Hematopoietic multipotent progenitor cell (in vitro differentiated cells): ENCODE measurements at places on chromosomes 1 and 21. TPM values are rescaled to one million over a fixed set of nuclear protein-coding genes. Genes with fewer than 3 reads are reported as not detected.
A peak's percentile ranks its signal among the peaks of the same experiment; 100 is the strongest.

DNA sequence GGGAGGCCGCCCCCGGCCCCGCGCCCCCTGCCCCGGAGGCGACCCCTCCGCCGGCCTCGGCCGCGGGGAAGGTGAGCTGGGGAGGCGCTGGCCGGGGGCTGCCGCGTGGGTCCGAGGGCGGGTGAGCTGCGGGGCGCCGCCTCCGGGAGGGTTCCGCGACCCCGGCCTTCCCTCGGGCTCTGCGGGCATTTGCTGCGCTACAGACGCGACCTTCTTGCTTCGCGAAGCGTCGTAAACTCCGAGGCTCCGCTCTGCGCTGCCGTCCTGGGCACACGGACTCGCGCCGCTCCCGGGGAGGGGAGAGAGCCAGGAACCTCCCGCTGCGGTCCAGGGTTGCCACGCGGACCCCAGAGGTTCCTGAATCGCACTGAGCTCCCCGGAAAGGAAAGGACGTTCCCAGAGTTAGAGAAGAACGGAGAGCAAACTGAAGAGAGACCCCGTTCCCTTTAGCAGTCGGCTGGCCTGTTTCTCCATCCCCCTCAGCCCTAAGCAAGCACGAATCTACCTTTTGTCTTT lies 345 bp downstream of the SLX9 start:
- DNase-seq, result no peak

LDLRAP1 gene
- total RNA-seq, result 13.5 TPM

LRRC8B gene
- 11.6 TPM for total RNA-seq

- no peak for DNase-seq
Observed at GRCh38 chr1:54378157-54378873, 27.9 kb downstream of the SSBP3 start.

CLCA1 gene
- not detected for total RNA-seq

CRNN gene
- not detected for total RNA-seq

GRCh38 chr21:22468893-22469292 lies 1470.7 kb downstream of the NCAM2 start:
- DNase-seq, result no peak

- no peak for DNase-seq
Observed at GRCh38 chr21:36124395-36124794, 10.5 kb upstream of the CBR3 start.

DNA sequence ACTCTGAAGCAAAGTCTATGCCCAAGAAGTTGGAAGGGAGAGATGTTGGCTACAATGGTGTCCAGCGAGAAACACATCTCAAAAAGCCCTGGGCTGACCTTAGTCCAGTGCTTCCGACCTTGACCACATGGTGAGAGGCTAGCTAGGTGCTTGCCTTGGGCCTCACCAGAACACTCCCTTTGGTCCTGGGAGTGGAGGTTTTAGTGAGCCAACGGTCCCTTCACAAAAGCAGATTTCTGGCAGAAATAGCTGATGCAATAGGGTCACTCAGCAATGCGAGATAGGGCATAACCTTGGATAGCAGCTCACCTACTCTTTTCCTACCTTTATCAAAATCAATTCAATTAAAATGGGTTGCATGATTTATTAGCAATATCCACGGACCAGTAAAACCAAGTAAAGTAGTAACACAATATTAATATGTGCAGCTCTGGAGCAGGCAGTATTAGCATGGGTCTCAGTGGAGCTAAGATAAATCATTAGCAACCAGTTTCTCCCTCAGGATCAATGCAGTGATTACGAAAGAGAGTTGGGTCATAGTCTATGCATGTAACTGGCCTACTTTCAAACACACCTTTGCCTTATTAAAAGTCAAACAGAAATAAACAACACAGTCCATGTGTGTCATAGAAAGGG lies 1.9 kb downstream of the SLC30A10 start:
- DNase-seq, result no peak

GRCh38 chr1:76625886-76626678 lies 241.2 kb upstream of the ST6GALNAC5 start:
- DNase-seq, result no peak

- DNase-seq, result no peak
Observed at GRCh38 chr1:207032528-207033017, at the start of gene C1orf116. Gene C1orf116 (minus strand): TSS chr1:207032756. CDS start chr1:207027598, 5,158 bp downstream.

DNA sequence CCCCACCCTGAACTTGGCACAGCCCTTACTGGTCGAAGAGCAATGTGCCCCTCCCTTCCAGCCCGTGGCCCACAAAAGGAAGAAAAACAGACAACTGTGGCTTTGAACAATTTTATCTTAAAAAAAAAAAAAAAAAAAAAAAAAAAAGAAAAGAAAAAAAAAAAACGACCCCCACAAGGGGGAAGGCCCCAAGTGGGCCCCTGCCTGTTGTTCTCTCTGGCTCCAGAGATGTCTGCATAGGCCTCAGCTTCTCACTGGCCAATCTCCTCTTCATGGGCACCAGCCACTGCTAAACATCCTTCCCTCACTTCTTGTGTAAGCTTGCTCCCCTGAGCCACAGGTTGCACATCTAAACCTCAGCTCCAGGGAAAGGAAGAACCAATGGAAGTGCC lies 386 bp upstream of the TSTD1 start:
- DNase-seq, result no peak

AMPD1 gene
- total RNA-seq, result not detected

DNA sequence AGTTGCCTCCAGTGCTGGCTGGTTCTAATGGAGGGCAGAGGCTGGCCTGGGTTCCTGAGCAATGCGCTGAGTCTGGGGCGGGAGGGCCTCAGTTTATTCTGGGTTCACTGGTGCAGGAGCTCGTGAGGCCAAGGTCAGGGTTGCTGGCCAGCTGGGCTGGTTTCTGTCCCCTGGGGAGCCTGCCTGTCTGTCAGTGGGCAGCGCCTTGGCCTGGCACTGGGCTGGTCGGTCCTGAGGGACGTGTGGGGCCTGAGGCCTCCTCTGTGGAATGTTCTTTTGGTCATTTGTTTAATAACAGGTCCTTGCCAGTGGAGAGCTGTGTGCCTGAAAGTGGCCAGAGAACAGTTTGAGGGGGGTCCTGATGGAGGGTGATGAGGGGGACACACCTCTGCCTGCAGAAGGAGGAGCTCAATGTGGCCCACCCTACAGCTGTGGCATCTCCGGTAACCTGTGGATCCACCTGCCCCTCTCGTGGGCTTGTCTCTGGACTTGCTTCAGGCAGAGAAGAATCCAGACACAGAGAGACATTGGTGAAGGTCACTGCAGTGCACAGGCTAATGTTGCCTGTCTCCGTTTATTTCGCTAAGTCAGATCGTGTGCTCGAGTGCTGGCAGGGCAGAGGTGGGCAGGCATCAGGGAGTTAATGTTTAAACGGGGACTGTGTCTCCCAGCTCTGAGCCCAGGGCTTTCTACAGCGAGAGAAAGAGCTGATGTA lies 34.6 kb downstream of the COQ8A start:
- DNase-seq, result no peak

GRCh38 chr1:83693427-83694126 lies 305.4 kb downstream of the TTLL7 start:
- peak; percentile 14 for DNase-seq

SIPA1L2 gene
- 0.81 TPM for total RNA-seq

DNA sequence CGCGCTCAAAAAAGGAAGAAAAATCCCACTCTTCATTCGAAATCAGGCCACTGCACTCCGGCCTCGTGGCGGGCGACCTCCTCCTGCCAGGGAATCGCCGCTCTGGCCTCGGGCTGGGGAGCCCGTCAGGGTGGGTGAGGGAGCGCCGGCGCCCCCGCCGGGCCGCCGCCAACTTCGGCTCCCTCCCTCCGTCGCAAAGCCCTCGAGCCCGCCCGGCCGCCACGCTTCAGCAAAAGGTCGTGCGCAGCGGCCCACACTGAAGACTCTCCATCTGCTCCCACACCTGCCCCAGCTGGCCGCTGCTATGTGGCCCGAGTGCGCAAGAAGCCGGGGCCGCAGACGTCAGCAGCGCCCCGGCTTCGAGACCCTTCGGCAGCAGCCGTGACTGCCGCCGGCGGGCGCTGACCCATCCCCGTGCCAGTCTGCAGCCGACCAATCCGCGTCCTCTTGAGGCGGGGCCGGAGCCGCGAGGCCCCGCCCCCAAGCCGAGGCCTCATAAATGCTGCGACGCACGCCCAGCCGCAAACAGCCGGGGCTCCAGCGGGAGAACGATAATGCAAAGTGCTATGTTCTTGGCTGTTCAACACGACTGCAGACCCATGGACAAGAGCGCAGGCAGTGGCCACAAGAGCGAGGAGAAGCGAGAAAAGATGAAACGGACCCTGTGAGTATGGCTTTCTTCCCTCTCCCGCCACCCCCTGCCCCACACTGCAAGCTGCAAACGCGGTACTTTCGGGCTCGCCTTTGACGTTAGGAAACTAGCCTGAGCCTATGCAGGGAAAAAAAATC lies at the start of gene RGS2:
RGS2 (plus strand) TSS at position 522 of the 789 bp plus-strand sequence; CDS start at position 555, 33 bp downstream.
- DNase-seq, result peak; percentile 86

EDN2 gene
- not detected for total RNA-seq

AVPR1B gene
- 3.8 TPM for total RNA-seq

DNA sequence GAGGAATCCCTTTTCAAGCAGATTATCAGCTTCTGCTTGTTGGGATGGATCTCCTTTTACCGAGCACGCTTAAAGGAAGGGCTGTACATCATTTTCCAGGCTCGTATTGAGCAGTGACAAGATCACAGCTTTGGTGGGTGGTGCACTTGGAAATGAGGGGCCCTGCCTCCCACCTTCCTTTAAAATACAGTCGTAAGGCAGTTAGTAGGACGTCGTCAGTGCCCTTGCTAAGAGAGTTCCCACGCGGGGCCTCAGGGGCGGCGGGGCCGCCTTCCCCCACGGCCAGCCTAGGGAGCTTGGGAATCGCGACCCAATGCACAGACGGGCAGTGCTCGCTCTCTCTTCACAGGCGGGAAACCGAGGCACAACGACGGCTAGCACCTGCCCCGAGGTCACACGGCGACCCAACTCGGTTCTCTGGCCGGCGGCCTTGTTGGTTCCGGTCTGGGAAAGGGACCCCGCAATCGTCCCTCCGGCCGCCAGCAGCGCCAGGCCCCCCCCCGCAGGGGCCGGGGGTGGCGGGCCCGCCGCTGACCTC lies 58.6 kb downstream of the H3-3A start:
- DNase-seq, result no peak

PTGER3 gene
- total RNA-seq, result 1.9 TPM

TSTD1 gene
- total RNA-seq, result 76.2 TPM

- no peak for DNase-seq
Observed at GRCh38 chr1:204723131-204723787, 37.7 kb upstream of the LRRN2 start.

GRCh38 chr1:72516264-72516663 lies 233.9 kb upstream of the NEGR1 start:
- DNase-seq, result no peak

- DNase-seq, result no peak
Observed at GRCh38 chr1:111270771-111271463, 19.7 kb upstream of the CHIA start.

DNA sequence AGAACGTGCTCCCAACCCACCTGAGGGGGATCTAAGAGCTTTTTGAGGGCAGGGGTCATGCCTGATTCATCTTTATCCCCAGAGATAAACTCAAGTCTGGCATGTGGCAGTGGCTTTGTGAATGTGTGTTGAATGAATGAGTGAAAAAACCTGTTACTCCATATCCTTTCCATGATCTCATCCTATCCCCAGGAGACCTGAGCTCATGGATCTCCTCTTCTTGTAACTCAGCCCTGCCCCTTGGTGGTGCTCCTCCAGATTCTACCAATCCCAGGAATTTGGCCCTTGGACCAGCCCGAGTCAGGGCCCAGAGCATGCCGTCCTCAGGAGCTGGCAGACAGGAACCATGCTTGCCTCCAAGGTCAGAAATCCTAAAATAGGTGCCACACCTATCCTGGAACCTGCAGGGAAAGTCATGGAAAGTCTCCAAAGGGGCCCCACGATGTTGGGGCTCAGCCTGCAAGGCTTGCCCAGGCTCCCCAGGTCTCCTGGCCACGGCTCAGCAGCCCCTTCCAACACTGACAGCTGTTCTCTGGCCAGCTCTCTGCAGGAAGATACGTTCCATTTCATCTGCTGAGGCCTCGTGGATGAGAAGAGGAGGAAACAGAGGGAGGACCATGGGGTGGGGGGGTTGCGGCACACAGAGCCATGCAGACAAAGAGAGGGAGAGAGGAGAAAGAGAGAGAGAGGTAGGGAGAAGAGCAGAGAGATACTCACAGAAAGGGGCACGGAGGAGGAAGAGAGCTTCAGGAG lies 214.6 kb downstream of the TRABD2B start:
- no peak for DNase-seq

MTARC1 gene
- total RNA-seq, result 1.9 TPM

DNA sequence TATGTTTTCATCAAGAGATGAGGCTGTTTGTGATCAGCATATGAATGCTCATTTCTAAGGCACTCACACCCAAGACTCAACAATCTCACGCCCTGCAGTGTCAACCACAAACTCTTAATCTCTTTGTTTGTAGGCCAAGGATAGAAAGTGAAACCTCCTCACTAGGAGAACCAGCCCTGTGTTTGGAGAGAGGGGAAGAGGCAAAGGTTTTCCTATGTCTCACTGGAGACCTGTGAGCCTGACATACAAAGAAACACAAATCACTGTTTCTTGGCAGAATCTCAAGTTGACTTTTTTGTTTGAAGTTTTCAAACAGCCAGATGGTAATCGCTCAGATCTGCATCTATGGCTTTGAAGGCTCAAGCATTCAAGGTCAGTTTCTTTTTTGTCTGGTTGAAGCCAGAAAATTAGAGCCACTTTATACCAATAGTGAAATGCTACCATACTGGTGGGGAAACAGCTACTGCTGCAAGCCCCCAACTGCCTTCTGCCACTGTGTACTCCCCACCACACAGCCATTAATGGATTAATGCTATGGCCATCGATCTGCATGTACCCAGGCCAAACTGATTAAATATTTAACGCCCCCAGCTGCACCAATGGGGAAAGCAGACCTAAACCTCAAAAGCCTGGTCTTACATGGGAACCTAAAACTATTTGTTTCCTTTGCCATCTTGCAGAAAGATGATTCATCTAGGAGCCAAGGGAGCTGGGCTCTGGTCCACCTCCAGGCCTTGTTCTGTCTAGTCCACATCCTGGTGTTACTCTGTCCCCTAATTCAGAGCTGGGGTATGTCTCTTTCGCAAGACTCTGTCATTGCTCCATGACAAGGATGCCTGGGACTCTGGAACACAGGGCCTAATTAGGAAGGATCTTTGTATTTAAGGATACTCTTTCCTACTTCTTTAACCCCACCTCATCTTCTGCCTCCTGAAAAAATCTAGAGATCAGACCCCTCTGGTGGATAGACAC lies 16.3 kb downstream of the PDZK1 start:
- DNase-seq, result peak; percentile 21

DNA sequence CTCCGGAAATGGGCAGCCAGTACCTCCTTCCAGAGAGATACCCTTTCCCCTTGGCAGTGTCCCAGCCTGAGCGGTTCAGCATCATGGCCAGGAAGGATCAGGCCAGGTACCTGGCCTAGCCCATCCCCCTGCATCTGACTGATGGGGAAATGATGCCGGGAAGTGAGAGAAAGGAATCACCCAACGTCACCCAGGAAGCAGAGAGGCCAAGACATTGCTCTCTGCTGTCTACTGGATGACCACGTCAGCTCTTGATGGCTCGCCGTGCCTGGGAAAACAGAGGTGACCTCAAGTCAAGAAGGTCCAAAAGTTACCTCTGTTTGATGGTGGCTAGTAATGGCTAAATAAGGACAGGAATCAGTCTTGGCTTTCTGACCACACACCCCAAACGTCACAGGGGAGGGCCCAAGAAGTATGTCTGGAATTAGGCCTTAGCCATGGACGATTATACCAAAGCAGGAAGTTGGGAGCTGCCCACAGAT lies 79.0 kb downstream of the MRPL37 start:
- DNase-seq, result no peak

- no peak for DNase-seq
Observed at GRCh38 chr21:36813052-36813451, 114.1 kb downstream of the SIM2 start.
